Thyroid gland (tissue), 4 donors: ENCODE measurements at places on chromosomes 3 and 15.
A peak's percentile ranks its signal among the peaks of the same experiment; 100 is the strongest.

GRCh38 chr3:23468203-23468602, 265.1 kb downstream of the UBE2E2 start:
- DNase-seq = no peak

GRCh38 chr15:40270246-40270995, 12.4 kb downstream of the ANKRD63 start:
- peak; percentile 62 for DNase-seq

DNA sequence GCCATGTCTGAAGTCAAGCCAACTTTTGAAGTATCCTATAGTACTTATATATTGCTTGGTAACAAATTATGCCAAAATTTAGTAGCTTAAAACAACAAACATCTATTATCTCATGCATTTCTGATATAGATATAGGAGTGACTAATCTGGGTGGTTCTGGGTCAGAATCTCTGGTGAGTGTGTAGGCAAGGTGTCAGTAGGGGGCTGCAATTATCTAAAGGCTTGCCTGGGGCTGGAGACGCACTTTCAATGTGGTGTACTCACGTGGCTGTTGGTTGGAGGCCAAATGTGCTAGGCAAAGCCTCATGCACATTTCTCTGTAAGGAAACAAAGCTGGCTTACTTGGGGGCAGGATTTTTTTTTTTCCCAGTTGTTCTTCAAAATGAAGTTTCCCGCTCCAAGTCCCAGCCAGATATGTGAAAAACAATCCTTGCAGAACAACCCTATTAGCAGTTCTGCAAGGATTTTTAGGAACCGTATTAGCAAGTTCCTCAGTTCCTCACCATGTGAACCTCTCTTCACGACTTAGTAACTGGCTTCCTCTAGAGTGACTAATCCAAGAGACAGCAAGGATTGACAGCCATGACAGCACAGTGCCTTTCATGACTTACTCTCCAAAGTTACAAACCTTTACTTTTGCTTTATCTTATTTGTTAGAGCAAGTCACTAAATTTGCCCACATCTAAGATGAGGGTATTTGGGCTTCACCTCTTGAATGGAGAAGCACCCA, 25.8 kb downstream of the GREM1 start:
- DNase-seq = no peak

- peak; percentile 73 for DNase-seq
Measured at GRCh38 chr3:194265505-194265892, 85.6 kb downstream of the CPN2 start.

DNA sequence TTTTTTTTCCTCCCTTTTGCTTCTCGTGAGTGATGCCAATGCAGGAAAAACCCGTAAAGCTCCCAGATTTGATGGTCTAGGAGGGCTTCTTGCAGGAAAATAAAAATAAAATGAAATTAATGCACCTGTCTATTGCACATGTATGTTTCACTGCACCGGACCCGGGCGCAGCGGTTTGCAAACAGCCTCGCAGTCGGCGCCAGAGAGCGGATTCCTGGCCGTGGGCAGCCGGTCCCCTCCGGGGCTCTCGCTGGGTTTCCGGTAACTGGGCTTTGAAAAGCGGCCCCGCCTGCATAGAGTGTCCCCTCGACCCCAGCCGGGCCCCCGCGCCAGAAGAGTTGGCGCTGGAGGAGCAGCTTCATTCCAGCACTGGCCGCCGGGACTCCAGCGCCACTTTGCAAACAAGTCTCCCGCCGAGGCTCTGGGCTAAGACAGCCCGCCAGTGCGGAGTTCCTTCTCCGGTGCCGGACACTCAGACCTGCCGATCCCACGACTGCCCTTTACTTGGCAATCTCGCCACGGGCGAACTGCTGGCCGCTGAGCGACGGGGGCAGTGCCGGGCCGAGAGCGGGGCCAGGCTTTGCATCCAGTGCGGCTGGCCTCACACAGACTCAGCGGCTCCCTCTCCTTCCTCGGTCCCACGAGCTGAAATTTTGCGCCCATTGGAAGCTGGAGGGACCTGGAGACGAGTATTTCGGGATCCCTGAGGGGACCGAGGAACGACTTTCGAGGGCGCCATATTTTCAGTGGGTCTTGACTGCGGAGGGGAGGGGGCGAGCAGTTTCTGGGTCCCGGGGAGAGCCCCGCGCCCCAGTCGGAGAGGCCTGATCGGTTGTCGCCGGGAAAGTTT, 225.9 kb upstream of the C2CD4B start:
- DNase-seq = peak; percentile 55

- no peak for DNase-seq
Measured at GRCh38 chr3:141336672-141337522, 31.4 kb upstream of the ZBTB38 start.

DNA sequence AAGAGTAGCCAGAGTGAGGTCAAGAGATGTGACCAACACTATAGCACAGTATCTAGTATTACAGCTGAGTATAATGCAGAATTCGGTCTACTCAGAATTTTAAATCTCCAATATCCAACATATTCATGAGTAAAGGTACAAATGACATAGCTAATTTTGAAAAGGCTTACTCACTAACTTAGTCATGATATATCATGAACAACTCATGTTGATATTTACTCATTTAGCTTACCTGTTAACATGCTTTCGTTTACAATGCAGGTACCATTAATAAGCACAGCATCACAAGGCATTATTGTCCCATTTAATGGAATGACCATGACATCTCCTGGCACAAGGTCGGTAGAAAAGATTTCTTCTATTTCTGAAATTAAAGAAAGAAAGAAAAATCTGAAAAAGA, 36.9 kb downstream of the ATP13A3 start:
- DNase-seq = no peak

DNA sequence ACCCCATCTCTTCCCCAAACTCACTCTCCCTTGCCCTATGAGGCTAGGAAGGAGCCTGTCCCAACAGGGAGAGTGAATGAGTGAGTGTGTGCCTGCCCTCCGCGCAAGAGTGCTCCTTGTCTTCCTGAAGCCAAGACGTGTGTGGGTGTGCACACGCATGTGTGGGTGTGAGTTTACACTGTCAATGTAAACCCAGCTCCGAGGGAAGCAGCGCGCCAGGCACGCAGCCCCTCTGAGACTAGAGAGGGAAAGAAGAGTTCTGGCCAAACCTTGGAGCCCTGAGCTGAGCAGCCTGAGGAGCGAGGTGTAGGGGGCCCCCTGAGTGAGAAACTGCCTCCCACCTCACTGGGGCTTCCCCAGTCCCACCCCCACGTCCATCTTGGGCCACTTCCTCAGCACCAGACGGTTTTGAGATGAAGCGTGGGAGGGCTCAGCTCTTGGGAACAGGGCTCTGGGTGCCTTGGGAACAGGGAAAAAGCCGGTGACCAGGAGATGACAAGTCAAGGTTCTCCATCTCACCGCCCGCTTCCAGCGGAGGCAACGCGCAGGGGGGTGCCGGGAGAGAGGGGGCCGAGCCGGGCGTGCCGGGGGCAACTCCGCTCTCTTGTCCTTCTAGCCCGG, 5.1 kb downstream of the MECOM start:
- no peak for DNase-seq

DNA sequence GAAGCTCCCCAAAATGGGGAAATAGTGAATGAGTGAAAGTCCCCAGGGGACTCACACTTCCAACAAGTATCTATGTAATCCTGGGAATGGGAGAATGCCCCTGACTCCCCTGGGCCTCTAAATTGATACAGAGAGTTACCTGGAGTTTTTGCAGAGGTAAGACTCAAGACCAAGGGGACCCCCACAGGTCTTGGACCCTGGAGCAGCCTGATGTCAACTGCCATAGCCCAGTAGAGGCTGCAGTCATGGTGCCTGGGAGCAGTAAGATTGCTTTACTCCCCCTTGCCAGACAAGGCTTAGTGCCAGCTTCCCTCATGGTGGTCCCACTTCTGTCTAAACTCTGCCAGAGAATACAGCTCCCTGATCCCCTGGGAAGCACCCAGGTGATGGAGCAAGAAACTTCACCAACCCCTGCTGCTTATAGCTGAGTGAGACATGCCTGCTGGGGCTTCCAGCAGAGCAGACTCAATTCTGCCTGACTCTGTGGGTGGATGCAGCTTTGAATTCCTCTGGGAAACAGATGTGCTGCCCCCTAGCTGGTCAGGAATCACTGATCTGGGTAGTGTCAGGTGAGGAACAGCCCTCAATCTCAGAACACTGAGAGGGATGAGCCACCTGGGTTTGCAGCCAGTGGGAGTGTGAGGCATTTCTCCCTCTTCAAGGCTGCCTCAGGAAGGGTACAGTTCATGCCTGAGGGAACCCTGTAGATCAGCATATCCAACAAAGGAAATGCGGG, 485.9 kb downstream of the NSUN3 start:
- DNase-seq = no peak

- DNase-seq = peak; percentile 41
Measured at GRCh38 chr3:127848131-127849129, 26.1 kb upstream of the MGLL start.

DNA sequence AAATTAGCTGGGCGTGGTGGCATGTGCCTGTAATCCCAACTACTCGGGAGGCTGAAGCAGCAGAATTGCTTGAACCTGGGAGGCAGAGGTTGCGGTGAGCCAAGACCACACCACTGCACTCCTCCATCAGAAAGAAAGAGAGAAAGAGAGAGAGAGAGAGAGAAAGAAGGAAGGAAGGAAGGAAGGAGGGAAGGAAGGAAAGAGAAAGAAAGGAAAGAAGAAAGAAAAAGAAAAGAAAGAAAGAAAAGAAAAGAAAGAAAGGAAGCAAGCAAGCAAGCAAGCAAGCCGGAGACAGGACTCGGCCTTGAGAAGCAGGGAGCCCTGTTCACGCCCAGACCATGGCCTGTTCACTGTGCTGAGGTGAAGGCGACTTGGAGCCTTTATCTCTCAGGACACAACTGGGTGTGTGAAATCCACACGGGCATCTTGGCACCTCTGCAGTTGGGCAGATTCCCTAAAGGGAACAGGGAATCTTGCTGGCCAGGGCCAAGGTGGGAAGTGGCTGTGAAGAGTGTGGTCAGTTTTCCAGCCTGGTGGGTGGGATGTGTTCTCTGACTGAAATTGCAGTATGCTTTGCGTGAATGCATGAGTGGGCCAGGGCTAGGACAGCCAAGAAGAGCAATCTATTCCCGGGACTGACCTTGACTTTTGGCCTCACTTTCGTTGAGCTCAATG, 90.3 kb downstream of the CORO2B start:
- DNase-seq = no peak

DNA sequence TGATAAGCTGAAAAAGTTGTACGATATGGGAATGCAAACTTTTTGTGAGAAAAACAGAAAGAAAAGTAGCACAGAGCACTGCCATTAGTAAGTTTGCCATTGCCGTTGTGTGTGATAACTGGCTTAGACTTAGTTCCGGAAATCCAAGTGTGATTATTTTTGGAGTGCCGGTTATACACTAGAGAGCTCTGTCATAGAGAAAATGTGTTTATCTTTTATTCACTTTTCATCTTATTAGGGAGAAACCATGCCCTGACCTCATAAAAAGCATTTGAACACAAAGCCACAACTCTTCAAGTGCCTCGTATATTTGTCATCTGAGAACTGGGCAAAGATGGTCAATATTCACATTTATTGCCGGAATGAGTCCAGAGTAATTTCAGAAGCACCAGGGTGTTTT, 36.1 kb downstream of the CTDSPL start:
- no peak for DNase-seq

DNA sequence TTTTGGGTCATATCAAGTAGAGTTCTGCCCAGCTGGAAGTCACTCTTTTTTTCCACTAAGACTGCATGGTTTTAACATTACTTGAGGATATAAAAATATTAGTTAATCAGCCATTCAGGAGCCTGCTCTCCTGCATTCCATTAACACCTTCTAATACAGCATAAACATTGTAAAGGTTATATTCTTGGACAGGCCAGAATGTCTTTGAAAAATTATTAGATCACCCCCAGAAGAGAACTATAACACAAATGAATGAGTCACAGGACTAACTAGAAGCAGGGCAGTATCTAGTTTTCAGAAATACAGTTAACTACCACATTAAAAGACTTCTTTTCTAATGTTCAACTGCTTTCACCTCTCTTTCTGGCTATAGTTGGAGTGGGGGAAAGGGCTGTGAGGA, 80.9 kb downstream of the THBS1 start:
- DNase-seq = no peak

- no peak for DNase-seq
Measured at GRCh38 chr15:64311566-64311965, 44.4 kb downstream of the CSNK1G1 start.

DNA sequence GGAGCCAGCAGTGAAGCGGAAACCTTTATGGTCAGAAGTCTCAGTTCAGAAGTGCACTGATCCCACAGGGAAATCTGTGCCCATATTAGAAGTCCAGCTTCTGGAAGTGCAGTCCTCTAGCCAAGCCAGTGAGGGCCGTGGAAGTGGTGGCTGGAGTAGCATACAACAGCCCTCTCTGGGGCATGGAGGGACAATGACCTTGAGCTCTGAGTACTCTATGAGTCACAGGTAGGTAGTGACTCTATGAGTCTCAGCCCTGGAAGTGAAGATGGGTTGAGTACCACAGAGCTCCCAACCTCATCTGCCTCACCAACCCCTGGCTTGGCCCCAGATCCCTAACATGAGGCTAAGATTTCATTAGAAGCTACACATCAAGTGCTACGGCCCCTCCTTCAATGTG, 205.9 kb upstream of the PPP2R3A start:
- no peak for DNase-seq

DNA sequence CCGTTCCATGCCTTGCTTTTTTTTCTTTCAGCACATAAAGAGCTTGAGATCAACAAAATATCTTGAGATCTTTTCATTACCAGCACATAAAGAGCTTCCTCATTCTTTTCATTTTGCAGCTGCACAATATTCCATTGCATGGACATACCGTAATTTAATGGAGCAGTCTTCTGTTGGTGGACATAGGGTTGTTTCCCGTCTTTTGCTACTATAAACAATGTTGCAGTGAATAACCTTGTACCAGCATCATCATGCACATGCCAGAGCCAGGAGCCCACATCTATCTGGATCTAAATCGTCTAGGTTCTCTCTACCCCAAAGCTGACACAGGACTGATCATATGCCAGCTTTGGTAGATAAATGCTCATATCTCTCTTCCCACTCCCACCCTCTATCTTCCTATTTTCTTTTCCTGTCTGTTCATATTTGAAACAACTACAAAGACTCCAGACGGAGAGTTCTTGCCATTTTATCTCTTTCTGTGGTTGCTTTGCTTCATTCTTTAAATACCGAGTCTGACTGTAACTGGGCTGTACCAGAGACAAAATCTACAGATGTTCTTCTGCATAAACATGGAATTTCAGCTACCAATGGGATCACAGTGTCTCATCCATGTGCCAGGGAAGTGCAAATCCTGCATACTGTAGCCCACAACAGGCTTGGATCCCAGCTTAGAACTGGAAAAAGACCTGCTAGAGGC, 47.1 kb upstream of the AKAP13 start:
- no peak for DNase-seq

DNA sequence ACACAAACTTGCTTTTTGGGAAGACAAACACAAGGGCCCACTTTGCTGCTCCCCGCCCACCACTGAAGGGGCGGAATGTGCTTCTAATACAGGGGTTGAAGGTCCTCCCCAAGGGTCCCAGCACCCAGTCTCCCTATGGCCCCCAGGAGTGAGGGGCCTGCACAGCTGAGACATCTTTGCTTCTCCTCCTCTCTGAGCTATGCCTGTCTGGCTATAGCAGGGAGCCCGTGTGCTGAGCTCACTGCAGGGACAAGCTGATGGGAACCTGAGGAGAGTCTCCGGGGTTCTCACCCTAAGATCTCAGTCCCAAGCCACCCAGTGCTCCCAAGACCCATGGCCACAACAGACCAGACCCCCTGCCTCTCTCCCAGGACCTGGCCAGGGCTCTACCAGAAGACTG, 61.1 kb upstream of the ACAN start:
- DNase-seq = no peak
